Upper lobe of right lung (tissue), 1 donor: ENCODE measurements at places on chromosomes 6 and 20.

GRCh38 chr6:6007366-6008088, 802 bp upstream of the NRN1 start:
- no peak for DNase-seq

DNA sequence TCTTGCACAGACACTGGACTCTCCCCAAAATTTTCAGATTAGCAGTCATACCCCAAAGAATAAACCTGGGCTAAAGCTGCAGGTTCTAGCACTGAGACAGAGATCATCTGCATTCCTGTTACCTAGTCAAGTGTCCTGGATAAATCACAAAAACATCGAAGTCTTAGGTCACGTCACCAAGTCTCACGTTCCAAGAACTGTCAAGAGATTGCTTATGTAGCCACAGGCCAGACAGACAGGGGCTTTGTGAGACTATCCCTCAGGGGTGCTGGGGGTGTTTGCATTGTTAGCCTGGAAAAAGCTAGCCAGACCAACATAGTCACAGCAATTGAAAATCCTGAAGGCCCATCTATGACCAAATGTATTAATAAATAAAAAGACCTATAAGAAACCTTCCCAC, 243.1 kb upstream of the PREP start:
- DNase-seq: no peak

GRCh38 chr6:108123481-108123929, 42.3 kb upstream of the NR2E1 start:
- DNase-seq: no peak

DNA sequence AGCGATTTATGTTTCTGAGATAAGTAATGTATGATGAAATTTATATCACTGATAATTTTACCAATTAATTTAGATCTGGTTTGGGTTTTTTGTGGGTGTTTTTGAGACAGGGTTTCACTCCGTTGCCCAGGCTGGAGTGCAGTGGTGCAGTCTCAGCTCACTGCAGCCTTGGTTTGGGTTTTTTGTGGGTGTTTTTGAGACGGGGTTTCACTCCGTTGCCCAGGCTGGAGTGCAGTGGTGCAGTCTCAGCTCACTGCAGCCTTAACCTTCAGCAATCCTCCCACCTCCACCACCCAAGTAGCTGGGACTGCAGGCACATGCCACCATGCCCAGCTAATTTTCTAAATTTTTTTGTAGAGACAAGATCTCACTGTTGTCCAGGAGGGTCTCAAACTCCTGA, 13.0 kb downstream of the MRS2 start:
- no peak for DNase-seq

DNA sequence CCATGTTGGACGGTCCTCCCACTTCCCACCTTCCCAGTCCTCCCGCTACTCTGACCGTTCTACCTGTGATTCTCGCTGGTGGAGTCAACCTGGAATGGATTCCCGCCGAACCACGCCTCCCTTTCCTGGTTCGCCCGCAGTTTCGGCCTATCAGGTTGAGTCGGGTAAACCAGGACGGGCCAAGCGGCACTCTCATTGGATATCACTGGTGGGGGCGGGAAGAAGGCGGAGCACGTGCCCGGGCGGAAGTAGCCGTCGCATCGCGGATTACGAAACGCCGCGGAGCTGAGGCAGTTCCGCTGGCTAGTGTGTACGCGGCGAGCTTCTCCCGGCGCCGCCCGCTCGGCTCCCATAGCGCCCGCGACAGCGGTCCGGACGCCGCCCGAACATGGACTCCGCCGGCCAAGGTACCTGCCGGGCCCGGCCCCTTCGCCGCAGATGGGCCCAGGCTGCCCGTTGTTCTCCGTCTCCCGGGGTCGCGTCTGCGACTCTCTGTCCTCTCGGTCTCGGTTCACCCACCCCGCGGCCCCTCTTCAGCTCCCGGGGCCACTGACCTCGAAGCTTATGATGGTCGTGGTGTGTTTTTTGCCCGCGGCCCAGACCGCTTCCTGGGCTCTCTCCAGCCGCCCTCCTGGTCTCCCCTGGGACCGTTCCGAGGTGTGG, at the start of gene TPD52L2:
Gene TPD52L2, plus strand, starts transcription at position 293 of the 663 bp plus-strand sequence. Its CDS starts 96 bp downstream, at position 389.
- DNase-seq: peak; percentile 99

- no peak for DNase-seq
Measured at GRCh38 chr6:42123379-42124103, 18.9 kb downstream of the C6orf132 start.

DNA sequence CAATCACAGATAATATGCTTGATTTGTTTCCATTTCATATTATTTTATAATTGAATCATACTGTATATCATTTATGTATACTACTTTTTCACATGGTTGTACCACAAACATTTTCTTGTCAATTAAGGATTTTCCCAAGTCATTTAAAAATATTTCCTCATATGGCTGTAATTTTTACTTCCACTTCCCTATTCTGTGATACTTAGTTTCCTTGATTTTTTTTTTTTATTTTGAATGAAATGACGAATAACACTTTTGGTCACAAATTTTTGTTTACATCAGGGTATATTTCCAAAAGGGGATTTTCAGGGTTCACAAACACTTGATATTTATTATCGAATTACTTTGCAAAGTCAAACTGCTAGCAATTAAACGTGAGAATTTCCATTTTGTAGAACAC, 515.6 kb downstream of the KIF16B start:
- no peak for DNase-seq

- no peak for DNase-seq
Measured at GRCh38 chr20:13717631-13718044, 67.1 kb downstream of the ESF1 start.

GRCh38 chr6:3402310-3403237, 54.3 kb downstream of the SLC22A23 start:
- no peak for DNase-seq

DNA sequence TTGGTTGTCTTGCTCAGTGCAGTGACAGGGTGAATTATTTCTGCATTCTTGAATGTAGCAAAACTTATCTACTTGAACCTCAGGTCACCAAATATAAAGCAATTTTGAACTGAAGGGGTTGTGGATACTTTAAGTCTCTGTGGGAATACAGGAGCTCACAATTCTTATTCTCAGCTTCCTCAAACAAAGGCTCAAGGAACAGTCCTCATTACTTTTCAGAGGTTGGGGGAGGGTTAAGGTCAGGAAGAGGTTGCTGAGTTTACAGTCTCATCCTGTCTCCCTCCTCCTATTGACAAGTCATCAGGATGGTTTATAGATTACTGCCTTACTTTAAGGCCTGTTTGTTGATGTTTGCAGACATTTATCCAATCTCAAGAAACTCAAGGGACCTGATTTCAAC, 143.6 kb upstream of the SPACA1 start:
- no peak for DNase-seq

- DNase-seq: no peak
Measured at GRCh38 chr6:88296694-88297093, 130.5 kb upstream of the CNR1 start.
